Left cardiac atrium (tissue), 4 donors: ENCODE measurements at places on chromosomes 5 and 9.

GRCh38 chr5:147509710-147510651 lies at the start of gene DPYSL3:
Gene DPYSL3, minus strand, starts transcription at chr5:147510068. Its CDS starts 210 bp downstream, at chr5:147509858.
- peak; percentile 83 for DNase-seq

DNA sequence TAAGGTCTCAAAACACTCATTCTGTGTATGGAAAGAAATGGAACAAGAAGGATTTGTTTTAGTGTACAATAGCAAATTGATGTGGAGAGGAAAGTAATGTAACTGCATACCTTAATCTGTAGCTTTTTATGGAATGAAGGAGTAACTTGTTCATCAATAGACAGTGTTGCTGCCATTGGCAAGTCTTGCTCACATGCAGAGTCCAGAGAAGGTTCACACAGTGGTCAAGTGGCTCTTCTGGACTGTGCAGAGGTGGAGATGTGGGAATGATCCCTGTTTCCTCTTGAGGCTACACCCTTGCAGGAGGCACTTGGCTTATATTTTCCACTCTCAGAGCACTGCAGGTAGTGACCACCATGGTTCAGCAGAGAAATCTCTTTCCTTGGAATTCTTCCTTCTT lies 132.9 kb upstream of the ANKH start:
- no peak for DNase-seq

DNA sequence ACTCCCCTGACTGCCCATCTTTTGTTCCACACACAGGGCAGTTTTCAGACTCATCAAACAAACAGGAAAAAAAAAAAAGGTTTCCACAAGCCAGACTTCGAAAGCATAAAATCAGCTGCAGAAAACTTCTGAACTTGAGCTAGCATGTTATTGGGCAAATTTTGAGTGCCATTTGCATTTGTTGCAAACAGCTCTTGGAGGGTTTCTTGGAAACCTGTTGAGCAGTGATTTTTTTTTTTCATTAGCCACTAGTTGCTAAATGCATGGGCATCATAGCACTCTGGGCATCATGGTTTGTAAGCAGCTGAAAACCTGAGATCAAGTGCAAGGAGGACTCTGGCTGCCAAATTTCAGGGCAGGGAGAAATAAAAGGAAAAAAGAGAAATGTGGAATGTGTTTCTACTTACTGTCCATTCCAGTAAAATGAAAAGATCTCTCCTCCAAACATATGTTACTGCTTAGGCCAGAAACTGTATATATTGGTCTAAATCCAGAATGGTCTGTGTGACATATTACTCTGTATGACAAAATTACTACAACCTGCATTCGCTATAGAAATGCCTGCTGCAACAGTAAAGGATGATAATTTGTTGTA lies 85.2 kb upstream of the SMIM23 start:
- no peak for DNase-seq

DNA sequence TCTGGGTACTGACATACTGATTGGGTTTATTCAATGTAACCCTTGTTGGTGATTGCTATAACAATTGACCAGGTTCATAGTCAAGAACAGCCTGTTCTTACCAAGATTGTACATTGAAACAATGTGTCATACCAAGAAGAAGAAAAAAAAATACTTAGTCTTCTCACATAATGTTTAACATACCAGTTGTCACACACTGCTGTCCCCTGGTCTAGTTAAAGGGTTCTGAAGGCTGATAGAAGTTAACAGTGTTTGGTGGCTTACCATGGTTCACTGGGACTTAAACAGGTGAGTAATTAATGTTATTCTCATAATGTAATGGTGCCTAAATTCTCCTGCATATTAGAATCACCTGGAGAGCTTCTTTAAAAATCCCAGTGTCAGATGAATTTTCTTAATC lies 18.5 kb upstream of the CDC42SE2 start:
- no peak for DNase-seq

DNA sequence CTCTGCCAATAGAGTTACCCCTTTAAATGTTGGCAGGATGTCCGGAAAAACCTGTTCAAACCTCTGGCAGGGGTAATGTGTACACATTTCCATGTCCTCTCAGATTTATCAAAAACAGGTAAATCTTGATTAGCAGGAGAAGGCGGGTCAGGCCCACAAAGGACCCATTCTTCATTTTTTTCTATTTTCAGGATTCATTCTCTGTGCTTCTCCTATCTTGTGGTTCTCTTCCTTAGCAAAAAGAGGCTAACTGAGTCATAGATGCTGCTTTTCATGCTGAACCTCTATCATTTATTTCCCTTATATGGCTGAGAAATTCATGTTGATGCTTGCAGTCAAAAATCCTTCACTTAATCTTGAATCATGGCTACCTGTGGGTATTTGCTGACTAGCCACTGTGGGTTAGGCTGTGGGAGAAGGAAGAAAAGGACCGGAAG lies 112.7 kb upstream of the IQGAP2 start:
- no peak for DNase-seq

DNA sequence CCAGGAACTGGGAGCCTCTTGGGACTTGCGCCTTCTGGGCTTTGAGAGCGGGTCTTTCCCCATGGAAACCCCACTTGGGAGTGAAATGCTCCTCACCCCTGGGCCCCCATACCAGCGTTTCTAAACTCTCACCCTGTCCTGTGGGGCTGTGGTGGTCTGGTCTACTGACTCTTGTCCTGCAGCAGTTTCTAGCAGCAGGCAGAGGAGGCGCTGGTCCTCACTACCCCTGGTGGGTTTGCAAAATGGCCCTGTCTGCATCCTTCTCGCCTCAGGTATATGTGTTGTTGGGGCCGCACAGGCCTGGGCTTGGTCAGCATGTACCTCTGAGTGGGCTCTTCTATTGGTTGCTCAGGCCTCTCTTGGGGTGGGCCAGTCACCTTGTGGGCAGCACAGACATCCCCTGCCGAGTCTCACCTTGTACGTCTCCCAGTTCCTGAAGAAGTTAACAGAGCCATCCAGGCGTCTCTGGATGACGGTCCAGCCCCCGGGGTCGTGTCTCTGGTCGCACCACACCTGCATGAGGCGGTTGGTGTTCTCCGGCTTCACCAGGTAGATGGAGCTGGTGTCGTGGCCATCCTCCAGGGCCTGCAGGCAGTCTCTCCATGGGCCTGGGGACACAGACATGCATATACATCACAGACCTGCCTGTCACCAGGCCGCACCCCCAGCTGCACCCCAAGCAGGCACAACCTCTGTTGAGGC lies 29.0 kb downstream of the ANGPTL2 start:
- no peak for DNase-seq

DNA sequence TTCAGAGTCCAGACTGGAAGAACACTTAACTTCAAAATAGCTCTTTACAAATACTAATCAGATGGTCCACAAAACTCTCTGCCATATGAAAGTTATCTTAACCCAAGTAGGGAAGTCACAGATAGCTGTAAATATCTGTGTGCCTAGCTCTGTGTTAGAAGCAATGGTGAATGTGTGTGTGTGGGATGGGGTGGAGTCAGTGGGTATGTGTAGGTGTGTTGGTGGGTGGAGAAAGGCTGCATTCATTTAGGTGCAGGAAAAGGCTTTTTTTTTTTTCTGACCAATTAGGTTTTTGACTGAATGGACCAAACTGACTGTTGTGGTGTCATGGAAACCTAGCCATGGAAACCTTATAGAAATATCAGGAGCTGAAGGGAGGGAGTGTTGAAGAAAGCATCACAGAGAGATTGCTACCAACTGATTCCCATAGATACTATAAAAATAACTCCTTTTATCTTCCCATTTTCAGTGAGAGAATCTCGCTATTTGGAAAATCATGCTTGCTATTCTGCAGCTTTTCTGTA lies 156.2 kb upstream of the NR3C1 start:
- no peak for DNase-seq

DNA sequence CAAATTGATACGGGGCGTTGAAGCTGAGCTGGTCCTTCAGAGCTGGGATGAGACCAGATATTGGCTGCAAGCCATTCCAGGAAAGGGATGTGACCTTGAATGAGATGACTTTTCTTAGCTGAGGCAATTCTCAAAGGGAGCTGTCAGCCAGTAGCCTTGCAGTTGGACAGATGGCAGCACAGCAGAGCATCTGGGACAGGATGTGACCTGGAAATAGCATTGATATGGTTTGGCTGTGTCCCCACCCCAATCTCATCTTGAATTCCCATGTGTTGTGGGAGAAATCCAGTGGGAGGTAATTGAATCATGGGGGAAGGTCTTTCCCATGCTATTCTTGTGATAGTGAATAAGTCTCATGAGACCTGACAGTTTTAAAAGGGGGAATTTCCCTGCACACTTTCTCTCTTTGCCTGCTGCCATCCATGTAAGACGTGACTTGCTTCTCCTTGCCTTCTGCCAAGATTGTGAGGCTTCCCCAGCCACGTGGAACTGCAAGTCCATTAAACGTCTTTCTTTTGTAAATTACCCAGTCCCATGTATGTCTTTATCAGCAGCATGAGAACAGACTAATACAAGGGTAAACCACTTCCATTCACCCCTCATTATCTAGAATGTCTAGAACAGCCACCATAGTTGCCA lies 19.8 kb upstream of the MTX3 start:
- DNase-seq, result no peak

GRCh38 chr5:108111736-108112135 lies 270.2 kb downstream of the FBXL17 start:
- no peak for DNase-seq

DNA sequence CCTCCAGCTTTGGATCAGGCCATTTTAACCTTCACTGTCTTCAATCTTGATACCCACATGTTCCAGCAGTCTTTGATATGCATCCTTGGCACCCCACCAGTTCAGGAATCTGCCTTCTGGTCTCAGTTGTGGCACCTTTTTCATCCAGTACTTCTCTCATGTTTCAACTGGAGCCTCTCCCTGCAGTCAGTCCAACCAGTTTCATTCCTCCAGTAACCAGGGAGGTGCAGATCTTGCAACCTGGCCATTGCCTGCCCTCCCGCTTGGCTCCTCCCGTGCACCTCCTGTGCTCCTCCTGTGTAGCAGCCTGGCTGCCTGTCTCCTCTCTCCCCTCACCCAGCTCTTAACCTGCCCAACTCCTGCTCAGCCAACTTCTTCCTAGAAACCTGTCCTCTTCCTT lies 20.2 kb downstream of the FUBP3 start:
- DNase-seq, result no peak

GRCh38 chr9:85729882-85730281 lies 11.9 kb downstream of the AGTPBP1 start:
- DNase-seq, result no peak

GRCh38 chr9:129382281-129383018 lies 204.4 kb upstream of the IER5L start:
- no peak for DNase-seq

DNA sequence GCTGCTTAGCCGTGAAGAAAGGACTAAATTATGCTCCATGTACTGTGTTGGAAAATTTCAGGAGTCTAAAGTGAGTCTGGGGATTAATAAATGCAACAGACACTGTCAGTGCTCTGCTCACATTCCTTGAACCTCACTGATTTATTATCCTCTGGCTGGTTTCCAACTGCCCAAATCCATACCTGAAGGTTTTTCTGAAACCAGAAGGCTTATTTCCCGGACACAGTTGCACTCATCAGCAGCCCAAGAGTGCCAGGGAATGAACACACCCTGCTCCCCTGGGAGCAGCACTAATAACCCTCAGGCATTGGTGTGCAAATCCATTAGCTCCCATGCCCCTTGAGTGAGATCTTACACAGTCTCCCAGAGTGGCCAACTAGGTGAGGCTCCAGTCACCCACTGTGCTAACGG lies 38.7 kb downstream of the F2R start:
- no peak for DNase-seq

DNA sequence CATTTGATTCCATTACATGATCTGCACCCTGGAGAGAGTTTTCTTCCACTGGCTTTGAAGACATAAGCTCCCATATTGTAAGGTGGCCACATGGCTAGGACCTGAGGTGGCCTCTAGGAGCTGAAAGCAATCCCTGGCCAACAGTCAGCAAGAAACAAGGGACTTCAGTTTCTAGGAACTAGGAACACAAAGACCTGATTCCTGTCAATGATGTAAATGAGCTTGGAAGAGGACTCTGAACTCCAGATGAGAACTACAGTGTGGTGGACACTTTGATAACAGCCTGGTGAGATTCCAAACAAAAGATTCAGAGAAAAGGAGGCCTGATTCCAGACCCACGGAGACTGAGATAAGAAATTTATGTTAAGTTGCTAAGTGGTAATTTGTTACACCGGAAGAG lies 129.0 kb downstream of the MCTP1 start:
- no peak for DNase-seq

- no peak for DNase-seq
Observed at GRCh38 chr5:11791792-11792191, 112.5 kb downstream of the CTNND2 start.

DNA sequence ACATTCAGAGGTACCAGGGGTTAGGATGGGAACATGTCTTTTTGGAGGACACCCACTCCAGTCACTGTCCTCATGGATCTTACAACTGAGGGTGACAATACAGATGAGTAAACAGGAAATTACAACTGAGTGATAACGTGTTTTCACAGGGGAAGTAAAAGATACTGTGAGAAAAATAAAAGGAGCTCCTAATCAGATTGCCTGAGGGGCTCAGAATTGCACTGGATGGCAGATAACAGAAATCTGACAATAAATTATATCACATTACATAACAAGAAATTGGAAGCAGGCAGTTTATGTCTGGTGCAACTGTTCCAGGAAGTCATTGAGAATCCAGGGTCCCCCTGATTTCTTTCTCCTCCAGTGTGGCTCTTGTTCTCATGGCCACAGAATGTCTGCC lies 40.1 kb upstream of the PCSK1 start:
- DNase-seq, result no peak

GRCh38 chr9:92188969-92189781 lies 74.0 kb upstream of the SPTLC1 start:
- no peak for DNase-seq

- DNase-seq, result no peak
Observed at GRCh38 chr5:66326276-66326675, 182.2 kb downstream of the SREK1 start.

- DNase-seq, result no peak
Observed at GRCh38 chr5:24094081-24094679, 550.6 kb downstream of the CDH10 start.

- no peak for DNase-seq
Observed at GRCh38 chr9:99873531-99873930, 32.9 kb upstream of the STX17 start.

DNA sequence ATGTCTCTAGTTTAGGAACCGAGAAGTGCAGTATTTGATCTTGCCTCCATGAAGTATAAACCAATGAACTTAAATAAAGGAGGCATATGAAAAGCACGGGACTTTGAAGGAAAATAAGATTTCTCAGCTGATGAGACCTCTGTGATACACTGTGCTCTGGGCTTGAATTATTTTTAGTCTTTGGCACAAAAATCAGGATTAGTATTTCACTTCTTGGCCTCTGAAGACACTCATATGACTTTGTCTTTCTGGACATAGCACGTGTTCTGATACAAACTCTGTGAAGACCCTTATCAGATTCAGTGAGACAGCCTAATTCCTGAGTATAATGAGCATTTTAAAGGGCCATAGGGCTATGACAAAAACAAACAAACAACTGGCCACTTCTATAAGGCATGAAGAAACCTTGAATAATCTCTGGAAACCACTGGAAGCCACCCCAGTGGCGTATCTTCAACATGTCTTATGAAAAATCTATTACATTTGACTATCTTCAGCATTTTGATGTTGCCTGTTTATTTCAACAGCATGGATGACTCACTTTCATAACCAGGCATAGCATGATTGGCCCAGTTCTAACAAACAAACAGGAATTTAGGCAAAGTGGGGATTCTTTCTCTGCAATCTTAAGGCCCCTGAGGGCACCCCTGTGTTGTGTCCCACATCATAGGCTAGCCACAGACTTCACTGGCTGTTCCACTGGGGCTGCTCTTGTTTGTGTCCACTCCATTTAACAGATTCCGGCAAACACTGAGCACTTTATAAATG lies 90.3 kb upstream of the ZNF462 start:
- no peak for DNase-seq
